ENCODE measurements at places on chromosomes 12 and 14.

GRCh38 chr14:64234877-64235651, 59.1 kb downstream of the ESR2 start:
- DNase-seq: peak; percentile 75

DNA sequence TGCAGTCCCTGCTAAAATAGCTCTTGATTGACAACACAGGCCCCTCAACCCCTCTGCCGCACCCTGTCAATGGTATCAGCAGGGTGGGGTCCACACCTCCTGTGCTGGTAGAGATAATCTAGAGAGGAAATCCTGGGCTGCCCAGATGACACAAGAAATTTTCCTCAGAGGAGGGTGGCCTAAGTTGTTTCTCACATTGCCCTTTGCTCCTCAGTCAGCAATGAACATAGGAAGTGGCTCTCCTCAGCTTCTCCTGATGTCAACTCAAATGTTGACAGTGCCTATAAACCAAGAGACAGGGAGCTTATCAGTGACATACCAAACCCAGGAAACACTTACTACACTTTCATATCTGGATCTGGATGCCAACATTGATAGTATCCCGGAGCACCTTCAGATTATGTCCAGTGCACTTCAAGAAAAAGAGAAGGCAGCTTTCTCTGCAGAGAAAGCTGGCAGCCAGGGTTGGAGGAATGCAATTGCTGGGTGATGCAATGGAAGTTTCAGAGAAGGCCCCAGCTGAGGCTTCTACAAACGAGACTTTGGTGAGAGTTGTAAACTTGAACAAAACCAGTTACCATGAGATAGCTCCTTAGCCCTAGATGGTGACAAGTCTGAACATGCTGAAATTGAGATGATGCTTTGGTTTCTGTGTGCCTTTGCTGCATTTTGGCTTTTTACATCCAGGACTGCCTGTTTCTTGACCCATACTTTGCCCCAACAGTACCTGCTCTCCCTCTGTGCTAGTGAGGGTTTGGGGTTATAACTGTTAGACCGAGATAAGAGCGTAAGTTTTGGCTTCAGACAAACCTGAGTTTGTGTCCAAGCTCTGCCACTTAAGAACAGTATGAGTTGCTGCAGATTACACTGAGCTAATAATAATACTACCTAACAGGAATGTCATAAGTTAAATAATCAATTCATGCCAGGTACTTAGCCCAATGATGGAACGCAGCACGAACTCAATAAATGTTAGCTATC, 183.5 kb downstream of the NUAK1 start:
- no peak for DNase-seq

GRCh38 chr14:103402695-103403094, 17.5 kb downstream of the MARK3 start:
- DNase-seq: no peak

DNA sequence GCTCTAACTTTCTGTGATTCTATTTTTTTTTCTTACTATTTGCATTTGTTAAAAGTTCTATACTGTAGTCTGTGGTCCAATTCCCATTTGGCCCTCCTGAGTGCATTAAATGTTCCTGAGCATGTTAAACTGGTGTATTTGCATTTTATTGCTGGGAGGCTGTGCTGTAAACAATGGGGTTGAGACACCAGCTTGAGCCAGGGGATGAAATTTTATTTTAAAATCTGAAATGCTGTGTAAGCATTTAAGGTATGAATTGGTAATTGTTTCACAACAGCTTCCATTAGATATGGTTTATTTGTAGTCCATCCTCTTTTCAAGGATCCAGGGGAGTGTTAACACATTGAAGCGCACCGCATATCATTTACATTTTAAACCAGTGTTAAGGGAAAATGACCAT, 89.9 kb upstream of the RFX4 start:
- DNase-seq: no peak

DNA sequence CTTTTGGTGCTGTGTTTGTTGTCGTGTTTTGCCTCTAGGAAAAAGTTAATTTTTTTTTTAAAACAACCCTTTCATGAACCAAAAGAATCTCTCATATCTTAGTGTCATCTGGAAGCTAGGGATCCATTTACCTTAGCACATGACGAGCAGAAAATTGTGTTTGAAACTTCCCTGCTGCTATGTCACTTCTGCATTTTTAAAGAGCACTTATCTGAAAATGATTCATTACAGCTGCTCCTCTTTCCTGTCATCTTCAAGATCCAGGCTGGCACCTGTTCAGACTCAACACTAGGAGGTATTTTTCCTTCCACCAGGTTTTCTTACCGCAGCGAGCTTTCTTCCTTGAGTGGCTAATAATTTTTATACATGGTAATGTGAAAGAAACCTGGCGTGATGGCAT, 67.0 kb downstream of the EML1 start:
- DNase-seq: no peak

DNA sequence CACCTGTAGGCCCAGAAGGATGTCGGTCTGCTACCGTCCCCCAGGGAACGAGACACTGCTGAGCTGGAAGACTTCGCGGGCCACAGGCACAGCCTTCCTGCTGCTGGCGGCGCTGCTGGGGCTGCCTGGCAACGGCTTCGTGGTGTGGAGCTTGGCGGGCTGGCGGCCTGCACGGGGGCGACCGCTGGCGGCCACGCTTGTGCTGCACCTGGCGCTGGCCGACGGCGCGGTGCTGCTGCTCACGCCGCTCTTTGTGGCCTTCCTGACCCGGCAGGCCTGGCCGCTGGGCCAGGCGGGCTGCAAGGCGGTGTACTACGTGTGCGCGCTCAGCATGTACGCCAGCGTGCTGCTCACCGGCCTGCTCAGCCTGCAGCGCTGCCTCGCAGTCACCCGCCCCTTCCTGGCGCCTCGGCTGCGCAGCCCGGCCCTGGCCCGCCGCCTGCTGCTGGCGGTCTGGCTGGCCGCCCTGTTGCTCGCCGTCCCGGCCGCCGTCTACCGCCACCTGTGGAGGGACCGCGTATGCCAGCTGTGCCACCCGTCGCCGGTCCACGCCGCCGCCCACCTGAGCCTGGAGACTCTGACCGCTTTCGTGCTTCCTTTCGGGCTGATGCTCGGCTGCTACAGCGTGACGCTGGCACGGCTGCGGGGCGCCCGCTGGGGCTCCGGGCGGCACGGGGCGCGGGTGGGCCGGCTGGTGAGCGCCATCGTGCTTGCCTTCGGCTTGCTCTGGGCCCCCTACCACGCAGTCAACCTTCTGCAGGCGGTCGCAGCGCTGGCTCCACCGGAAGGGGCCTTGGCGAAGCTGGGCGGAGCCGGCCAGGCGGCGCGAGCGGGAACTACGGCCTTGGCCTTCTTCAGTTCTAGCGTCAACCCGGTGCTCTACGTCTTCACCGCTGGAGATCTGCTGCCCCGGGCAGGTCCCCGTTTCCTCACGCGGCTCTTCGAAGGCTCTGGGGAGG, at the start of gene LTB4R:
Gene LTB4R, plus strand, starts transcription at position 857 of the 959 bp plus-strand sequence. CDS start 4,150 bp downstream, outside the sequence.
- no peak for DNase-seq

DNA sequence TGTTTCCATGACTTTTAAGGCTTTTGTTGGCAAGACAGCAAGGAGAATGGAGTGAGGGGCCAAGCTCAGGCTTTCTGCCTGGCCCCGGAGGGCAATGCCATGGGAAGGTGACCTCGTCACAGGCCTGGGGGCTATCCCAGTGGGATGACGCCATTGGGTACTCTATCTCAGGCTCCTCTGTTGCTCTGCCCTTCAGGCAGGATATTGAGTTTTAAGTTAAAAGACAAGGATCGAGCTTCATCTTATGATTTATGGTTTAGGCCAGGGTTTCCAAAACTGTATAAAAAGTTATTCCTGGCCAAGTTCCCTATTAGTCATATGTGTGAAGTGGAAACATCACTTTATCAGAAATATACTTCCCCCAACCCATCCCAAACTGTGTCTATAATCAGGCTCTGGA, 127.7 kb downstream of the ZFP36L1 start:
- DNase-seq: no peak

- DNase-seq: peak; percentile 38
Observed at GRCh38 chr12:16189849-16190248, 87.6 kb downstream of the SLC15A5 start.

DNA sequence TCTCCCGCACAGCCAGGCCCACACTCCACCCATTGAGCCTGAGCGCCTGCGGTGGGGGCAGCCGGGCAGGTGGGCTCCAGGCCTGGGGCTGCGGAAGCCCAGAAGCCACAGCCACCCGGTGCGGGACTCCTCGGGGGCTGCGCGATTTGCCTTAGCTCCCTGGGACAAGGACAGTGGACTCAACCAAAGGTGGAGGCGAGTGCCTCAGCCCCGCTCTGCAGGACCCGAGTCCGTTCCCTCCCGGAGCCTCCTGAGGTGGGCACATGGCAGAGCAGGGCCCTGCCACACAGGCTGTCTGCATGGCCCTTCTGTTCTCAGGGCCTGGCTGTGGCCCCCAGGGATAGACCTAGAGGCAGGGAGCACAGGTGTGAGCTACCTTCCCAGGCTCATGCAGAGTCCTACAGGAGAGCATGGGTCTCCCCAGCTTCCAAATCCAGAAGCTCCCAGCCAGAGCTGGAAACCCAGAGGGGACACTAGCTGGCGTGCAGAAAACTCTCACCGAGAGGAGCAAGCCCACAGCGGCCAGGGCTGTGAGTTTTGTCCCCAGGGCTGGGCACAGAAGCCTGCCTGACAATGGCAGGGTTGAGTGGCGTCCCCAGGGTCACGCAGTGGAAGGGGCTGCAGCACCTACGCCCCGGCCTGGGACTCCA, 22.2 kb upstream of the LRTM2 start:
- DNase-seq: no peak

DNA sequence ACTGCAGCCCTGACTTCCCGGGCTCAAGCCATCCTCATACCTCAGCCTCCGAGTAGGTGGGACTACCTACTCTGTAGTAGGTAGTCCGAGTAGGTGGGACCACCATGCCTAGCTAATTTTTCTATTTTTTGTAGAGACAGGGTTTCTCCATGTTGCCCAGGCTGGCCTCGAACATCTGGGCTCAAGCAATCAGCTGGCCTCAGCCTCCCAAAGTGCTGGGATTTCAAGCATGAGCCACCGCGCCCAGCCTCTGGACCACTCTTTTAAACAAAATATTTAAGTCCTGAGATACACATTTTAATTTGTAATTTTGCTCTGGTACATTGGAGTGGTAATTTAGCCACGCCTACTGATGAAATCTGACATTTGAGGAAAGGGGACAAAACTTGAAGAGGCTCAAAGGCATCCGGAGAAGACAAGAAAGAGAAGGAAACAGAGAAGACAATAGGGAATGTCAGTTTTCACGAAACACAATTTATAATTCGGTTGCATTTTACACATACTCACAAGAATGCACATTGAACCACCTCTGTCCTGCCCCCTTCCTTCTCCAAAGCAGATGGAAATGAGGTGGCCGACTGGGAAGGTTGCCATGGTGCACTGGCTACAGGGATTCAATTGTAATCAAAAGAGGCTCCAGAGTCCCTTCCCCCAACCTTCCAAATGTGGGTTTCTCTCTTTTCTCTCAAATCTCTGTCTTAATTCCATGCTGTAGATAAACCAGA, 9.7 kb upstream of the TUBA1A start:
- DNase-seq: peak; percentile 68

- DNase-seq: no peak
Observed at GRCh38 chr12:96354326-96354725, 45.9 kb downstream of the CDK17 start.

DNA sequence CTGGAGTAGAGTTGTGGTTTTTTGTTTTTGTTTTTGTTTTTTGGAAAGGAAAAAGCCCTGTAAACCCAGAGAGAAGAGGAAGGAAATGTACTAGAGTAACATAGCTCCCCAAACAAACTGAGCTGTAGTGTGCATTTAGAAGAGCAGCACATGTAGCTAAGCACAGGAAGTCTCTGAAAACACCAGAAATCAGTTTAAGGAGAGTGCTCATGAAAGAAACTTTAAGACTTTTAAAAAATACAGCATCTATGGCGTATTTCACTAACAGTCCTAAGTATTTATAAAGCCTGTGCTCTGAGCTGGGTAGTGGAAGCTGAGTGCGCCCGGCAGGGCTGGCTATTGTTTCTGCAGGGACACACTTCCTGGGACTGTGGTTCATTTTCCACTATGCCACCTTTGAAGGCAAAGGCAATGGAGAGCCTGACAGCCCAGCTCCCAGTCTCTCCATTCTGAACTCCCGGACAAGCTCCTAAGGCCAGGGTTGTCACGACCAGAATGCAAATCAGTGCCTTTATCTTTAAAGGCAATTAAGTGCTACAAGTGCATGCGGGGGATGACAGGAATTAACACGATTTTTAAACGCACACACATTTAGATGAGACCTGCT, 45.4 kb downstream of the NIN start:
- no peak for DNase-seq

DNA sequence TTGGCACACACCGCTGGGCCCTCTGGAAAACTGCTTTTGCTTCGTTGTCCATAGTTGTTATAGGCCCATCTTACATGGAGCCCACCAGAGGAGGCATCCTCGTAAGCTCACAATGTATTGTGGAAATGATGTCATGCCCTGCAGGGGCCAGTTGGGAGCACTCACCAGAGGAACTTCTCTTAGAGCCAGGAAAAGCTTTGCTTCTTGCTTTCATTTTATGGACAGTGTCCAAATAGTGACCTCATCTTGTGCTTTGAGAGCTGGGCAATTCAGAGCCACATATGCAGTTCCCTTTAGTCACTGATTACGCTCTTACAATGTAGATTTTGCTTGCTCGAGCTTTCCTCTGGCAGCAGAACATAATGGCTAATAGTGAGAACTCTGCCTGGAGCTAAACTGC, 275.6 kb downstream of the AACS start:
- DNase-seq: no peak

DNA sequence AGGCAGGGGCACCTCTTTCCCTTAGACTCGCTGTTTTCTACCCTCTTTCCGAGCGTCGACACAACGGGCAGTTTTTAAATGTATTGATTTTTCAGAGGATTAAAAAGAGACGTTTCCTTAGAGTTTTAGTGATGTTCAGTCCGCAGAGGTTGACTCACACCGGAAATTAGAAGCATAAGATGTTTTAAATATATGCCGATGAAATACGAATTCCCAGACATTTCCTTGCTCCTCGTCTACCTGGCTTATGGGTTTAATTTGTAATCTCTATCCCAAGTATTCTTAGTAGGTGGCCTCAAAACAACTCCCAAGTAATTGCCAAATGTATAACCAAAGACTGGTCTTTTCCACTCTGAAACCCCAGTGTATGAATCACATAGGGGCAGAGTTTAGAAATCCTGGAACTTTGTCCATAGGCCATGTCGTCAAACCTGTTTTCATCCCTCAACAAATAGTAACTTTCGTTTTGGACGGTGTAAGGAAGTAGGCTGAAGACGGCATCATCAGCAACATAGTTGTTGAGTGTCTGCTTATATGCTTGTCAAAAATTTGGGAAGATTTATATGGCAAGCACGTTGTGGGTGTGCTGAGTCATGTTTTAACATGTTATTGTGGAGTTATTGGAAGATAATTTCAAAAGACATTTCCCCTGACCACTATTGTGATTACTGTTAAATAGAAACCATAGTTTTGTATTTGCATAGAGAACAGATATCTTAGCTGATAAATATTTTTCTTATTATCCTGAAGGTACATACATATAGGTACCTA, 824 bp downstream of the TBK1 start:
- peak; percentile 19 for DNase-seq

DNA sequence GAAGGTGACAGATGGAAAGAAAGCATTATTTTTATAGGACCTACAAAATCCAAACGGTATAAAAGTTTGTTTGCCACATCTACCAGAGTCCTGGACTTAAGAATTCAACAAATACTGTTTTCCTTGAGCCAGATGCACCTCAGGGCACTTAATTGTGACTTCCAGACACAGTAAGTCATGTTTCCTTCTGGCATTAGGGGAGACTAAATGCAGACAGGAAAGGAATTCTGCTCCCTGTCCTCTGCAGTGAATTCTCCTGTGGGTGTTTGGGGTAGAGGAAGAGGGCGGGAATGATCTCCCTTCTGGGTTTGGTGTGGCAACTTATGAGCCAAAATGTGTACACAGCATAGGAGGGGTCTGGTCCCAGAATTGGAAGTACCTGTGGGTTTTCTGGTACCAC, 93.9 kb upstream of the ZDHHC17 start:
- no peak for DNase-seq

- DNase-seq: no peak
Observed at GRCh38 chr12:66199831-66200509, 11.0 kb downstream of the IRAK3 start.

Data from NCI-H1694 treated with DMSO at 0.1 percent for 48 hours (cell line).